Islet precursor cell (in vitro differentiated cells): ENCODE measurements at places on chromosomes 12 and 14.

- DNase-seq, result no peak
Observed at GRCh38 chr12:91914701-91915100, 230.9 kb downstream of the BTG1 start.

DNA sequence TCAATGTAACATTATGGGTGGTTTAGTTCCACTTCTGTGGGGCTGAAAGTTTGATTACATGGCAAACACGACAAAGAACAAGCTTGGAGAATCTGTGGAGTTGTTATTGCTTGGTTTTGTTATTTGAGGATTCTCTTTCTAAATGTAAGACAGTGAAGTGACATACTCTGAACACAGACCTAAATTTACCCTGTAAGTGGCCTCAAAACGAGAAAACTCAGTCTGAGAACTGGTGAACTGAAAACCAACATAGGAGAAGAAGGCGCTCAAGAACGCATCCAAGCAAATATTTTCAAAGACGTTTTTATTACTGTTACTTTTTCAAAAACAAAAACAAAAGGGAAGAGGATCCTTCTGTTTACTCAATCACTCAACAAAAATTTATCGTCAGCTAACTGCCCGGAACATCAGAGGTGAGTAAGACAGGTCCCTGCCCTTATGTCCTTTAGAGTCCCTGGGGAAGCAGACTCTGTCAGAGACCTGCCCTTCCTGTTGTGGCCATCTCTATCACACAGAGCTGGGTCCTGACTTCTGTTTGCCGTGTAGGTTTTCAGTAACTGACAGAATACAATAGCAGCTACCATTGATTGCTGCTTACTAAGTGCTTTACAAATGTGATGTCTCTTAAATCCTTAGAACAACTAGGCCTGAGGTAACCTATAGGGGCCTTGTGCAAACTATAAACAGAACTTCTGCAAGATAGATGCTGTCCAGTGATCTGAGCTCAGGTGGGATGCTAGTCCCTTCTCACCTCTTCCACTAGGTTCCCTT lies 79.3 kb upstream of the C12orf71 start:
- no peak for DNase-seq

DNA sequence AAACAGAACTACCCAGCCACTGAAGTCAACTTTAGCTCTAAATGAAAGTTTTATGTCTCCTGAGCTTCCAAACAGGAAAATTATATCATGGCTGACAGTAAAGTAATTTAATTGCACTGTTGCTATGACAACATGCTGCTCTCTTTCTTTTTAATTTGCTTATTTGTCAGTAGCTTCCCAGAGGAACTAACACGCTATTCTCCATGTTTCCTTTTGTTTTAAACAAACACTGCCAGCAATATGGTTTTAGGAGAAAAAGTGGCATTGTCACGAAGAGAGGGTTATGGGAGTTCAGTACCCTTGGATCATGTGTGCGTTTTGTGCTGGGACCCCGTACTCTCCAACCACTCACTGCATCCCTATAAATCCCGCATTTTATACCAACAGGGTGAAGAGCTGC lies 1.9 kb downstream of the FOXN3 start:
- no peak for DNase-seq

- DNase-seq, result no peak
Observed at GRCh38 chr14:85280074-85280473, 249.9 kb upstream of the FLRT2 start.
